Left colon (tissue), 2 donors: ENCODE measurements at places on chromosomes 11 and 22. TPM values are rescaled to one million over a fixed set of nuclear protein-coding genes. Genes with fewer than 3 reads are reported as not detected.

The KRTAP5-1 gene
- total RNA-seq, result not detected

GRCh38 chr11:122653916-122654585 lies 1.5 kb upstream of the UBASH3B start:
- DNase-seq, result no peak

- no peak for DNase-seq
These were observed 134.3 kb downstream of the MN1 start for GRCh38 chr22:27667121-27667843.

DNA sequence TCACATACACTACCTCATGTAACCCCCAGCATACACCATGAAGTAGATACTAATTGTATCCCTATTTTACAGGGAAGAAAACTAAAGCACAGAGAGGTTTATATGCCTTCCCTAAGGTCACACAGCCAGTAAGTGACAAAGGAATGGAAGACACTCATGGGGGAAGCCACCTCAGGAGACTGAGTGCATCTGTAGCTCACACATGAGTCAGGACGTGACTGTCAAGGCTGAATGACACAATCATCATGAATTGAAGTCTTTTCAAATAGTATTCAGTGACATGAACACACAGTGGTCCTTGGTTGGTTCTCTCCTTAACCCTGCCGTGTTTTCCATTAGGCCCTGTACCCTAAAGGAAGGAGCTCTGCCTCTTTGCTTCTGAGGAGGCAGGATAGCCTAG lies 463.0 kb downstream of the NTM start:
- no peak for DNase-seq

The CCDC179 gene
- not detected for total RNA-seq

The OR2AG1 gene
- not detected for total RNA-seq

The RASSF10 gene
- total RNA-seq, result 1.0 TPM

DNA sequence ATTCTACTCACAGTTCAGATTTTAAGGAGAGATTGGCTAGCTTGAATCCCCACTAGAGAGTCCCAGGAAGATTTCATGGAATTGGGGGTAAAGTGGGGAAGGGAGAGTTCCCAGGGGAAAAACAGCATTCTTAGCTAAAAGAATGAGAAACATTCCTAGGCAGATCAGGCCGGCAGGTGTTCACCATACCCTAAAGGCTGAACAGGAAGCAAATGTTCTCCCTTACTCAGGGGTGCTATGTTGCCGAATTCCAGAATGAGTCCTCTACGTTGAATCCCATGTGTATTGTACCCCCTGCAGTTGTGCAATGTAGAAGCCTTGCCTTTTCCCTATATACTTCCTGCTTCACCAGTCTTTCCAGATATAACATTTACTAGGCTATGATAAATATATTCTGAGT lies 135.2 kb upstream of the NCAM1 start:
- DNase-seq, result no peak

The CNTN5 gene
- total RNA-seq, result not detected

GRCh38 chr11:120168108-120168959 lies 30.4 kb upstream of the TRIM29 start:
- peak; percentile 14 for DNase-seq

The RFPL3 gene
- not detected for total RNA-seq

GRCh38 chr11:64314146-64314804 lies 3.1 kb downstream of the TRMT112 start:
- DNase-seq, result no peak

DNA sequence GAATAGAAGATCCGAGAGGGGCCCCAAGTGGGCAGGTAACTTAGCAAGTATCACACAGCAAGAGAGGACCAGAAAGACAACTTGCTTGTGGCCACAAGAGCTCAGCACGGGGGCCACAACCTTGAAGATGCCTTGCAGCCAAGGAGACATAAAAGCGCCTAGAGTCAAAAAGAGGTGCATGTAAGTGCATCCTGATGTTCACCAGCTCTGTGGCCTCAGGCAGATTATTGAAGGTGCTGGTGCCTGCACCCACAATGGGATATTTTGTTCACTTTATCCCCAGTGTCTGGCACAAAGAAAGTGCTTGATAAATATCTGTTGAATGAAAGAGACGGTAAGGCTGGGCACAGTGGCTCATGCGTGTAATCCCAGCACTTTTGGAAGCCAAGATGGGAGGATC lies 106.0 kb upstream of the ASPHD2 start:
- DNase-seq, result no peak

GRCh38 chr11:109155291-109155690 lies 266.7 kb upstream of the C11orf87 start:
- DNase-seq, result no peak

GRCh38 chr11:92048415-92048814 lies 176.2 kb upstream of the FAT3 start:
- no peak for DNase-seq

DNA sequence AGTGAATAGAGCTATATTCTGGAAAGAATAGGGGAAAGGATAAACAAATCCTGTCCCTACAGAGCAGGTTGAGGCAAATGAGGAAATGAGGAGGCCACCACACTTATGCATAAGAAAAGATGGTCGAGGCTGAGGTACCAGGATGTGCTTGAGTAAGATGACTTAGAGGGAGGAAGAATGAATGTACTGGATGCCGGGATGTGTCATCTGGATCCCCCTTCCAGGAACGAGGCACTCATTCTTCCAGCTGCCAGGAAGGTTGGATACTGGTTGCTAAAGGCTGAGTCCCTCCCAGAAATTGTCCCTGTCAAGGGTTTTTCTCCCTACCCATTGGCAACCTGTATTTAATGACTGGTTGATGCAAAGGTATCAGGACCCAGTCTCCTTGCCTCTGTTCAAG lies 31.1 kb upstream of the SYT9 start:
- no peak for DNase-seq

DNA sequence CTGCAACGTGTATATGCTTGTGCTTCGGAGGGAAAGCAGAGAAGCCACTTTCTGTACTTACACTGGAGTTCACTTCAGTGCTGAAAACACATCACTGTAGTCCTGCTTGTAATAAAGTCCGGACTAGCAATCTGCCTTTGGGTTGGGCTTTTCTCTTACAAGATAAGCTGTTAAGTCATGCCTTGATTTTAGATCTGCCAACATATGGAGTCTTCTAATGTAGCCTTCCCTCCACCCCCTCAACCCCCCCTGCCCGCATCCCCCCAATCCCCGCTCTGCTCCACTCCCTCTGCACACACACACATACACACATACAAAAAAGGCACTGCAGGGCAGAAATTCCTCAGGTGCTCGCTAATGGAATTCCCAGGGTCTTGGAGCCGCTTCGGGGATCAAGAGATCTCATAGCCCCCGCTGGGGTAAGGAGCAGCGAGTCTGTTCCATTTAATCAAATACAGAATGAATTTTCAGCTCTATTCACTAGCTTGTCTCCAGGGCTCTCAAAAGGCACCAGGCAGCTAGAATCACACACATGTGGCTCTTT lies 3.4 kb downstream of the CDON start:
- no peak for DNase-seq

DNA sequence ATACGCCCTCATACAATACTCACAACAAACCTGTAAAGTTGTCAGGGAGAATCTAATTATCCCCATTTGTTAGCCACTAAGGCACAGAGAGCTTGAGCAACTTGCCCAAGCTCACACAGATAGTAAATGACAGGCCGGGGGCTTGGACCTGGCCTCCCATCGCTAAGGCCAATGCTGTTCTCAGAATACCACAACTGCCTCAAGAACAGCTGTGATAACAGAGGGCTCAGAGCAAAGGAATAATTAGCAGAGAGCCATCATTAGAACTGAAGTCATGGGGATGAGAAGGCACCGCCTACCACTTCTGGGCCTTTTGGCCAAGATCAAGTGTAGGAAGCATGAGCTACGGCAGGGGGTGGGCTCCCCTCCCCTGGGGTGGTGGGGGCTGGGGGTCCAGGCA lies 98.6 kb downstream of the FEZ1 start:
- no peak for DNase-seq

GRCh38 chr22:37492428-37493344 lies 6.5 kb upstream of the MFNG start:
- DNase-seq, result no peak

DNA sequence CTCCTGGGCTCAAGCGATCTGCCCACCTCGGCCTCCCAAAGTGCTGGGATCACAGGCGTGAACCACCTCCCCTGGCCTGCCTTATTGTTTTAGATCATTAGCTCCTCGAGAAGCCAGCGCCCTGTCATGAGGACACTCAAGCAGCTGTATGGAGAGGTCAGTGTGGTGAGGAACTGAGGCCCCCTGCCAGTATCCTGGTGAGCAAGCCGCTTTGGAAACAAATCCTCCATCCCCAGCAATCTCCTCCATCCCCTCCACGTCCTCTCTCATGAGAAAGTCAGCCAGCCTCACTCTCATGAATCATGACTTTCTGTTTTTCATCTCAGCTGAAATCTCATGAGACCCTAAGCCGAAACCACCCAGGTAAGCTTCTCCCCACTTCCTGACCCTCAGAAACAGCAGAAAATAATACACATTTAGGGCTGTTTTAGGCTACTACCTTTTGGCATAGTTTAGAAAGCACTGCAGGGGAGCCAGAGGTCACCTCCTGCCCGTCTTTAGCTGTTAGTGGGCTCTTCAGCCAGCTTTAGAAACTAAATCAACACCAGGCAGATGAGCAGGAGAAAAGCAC lies 56.0 kb downstream of the CTTN start:
- no peak for DNase-seq

DNA sequence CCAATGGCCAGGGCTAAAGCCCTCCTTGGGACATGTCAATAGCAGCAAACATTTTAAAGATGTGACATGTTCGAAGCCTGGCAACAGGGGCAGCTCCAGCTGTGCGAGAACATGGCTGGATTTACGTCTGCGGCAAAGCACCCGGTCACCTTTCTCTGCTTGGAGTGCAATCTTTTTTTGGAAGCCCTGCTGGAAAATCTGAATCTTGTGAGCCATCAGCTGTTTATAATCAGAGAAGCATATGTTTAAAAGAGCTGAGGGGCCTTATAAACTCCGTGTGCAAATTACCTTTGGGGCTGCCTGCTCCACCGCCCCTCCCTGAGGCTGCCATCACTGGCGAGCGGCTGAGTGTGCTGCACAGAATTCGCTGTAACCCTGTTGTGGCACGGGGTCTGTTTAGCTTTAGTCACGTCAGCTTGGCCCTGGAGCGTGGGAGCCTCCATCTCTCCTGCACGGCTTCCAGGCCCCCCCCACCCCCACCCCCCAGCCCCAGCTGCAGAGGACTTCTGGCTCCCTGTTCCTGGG lies 9.0 kb upstream of the KCNQ1OT1 start:
- DNase-seq, result no peak

The CPT1A gene
- total RNA-seq, result 261 TPM

- DNase-seq, result no peak
These were observed 8.1 kb downstream of the PARVB start for GRCh38 chr22:44032126-44032730.

The SPDYC gene
- total RNA-seq, result not detected

DNA sequence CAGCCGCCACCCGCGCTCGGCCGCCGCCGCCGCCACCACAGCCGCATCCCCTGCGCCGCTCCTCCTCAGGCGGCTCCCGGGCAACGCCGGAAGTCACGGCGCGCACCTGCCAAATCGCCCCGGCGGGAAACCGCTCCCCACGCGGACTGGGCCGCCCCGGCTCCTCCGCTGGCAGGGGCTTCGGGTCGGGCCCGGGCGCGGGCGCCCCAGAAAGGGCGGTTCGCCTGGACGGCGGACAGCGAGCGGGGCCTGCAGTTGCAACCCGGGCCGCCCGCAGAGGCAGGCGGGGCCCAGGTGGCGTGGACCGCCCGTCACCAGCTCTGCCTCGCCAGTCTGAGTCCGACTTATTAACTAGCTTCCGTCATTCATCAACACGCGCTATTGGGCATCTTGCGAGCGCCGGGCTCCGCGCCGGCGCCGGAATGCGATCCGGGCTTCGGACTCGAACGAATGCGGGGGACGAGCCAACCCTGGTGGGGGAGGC lies at the start of gene HIRA:
Gene HIRA, minus strand, starts transcription at position 85 of the 484 bp plus-strand sequence. CDS start 257 bp downstream, outside the sequence.
- DNase-seq, result peak; percentile 85

The KCNQ1OT1 gene
- total RNA-seq, result 1.9 TPM
